ENCODE measurements at places on chromosomes 5 and 9. TPM values are rescaled to one million over a fixed set of nuclear protein-coding genes. Genes with fewer than 3 reads are reported as not detected.

DNA sequence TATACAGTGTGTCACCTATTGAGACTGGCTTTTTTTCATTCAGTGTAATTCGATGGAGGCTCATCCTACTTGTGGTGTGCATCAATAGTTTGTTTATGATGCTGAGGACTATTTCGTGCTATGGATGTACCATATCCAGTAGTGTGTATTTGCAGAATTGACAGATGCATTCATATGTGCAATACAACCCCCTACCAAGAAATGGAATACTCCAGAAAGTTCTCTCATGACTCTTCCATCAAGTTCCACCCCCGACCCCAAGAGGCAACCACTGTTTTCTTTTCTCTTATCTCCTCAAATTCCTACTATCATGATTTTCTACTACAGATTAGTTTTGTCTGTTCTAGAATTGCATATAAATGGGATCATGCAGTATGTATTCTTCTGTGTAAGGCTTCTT is 21.9 kb downstream of the FBXO10 start:
- H3K4me1 ChIP-seq = peaks cover 28% of the 10 kb centered on the region
- H3K27me3 ChIP-seq = no peaks in the 10 kb centered on the region
- DNase-seq = no peak
- H3K27ac ChIP-seq = no peak overlapping the region

DNA sequence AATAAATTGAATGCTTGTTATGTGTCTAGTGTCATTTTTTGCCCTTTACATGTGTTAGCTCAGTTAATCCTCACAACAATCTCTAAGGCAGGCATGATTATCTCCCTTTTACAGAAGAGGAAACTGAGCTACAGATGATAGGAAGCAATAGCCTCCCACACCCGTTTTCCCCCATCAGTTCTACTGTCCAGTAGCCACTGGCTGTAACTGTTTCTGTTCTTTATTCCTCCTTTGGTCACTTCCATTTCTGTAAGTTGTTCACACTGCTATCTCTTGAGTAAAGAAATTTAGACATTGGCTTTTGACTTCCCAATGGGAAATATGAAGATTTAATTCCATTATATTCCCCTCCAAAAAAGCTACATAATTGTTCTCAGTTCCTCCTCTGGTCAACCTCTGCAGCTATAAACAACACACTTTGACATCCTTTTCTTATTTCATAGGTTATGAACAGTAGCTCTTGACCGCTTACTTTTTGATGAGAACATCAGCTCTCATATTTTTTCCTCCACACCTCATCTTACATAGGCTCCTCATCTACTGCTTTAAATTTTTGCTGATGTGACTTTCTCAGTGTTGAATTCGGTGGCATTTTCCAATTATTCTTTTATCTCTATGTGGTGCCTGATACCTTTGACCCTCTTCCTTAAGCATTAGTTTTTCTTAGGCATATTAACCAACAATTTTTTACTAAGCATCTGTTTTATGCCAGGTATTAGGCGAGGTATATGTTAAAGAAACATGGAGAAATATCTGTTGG is 21.4 kb downstream of the SPZ1 start:
- H3K27ac ChIP-seq = no peak overlapping the region
- H3K27me3 ChIP-seq = peaks cover 5% of the 10 kb centered on the region
- H3K4me1 ChIP-seq = no peaks in the 10 kb centered on the region
- no peak for DNase-seq
- no peaks in the 10 kb centered on the region for H3K36me3 ChIP-seq

Gene ANKRD20A1
- not detected for total RNA-seq

- peak; percentile 35 for DNase-seq
- peaks cover 8% of the 10 kb centered on the region for H3K27me3 ChIP-seq
- H3K27ac ChIP-seq = peak overlapping the region; percentile 89
- peaks cover 30% of the 10 kb centered on the region for H3K36me3 ChIP-seq
- peak overlapping the region; percentile 93 for H3K4me3 ChIP-seq
Measured at GRCh38 chr5:34657274-34657921, 1.3 kb downstream of the RAI14 start.

GRCh38 chr5:106894964-106895363 is 775.8 kb downstream of the EFNA5 start:
- H3K4me3 ChIP-seq = no peak overlapping the region
- no peaks in the 10 kb centered on the region for H3K4me1 ChIP-seq
- no peaks in the 10 kb centered on the region for H3K36me3 ChIP-seq
- DNase-seq = no peak
- H3K27me3 ChIP-seq = no peaks in the 10 kb centered on the region

DNA sequence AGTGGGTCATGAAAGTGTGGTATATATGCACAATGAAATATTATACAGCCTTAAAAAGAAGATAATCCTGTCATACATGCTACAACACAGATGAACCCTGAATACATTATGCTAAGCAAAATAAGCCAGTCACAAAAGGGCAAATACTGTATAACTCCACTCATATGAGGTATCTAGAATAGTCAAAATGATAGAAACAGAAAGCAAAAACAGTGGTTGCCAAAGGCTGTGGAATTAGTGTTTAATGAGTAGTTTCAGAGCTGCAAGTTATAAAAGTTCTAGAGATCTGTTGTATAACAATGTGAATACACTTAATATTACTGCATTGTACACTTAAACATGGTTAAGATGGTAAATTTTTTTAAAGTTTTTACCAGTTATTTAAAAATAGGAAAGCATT is 135.0 kb downstream of the OXCT1 start:
- no peak for DNase-seq
- H3K4me1 ChIP-seq = peaks cover 4% of the 10 kb centered on the region
- H3K27ac ChIP-seq = no peak overlapping the region
- H3K27me3 ChIP-seq = no peaks in the 10 kb centered on the region
- H3K4me3 ChIP-seq = no peak overlapping the region

Gene PDCD1LG2
- 32.0 TPM for total RNA-seq

DNA sequence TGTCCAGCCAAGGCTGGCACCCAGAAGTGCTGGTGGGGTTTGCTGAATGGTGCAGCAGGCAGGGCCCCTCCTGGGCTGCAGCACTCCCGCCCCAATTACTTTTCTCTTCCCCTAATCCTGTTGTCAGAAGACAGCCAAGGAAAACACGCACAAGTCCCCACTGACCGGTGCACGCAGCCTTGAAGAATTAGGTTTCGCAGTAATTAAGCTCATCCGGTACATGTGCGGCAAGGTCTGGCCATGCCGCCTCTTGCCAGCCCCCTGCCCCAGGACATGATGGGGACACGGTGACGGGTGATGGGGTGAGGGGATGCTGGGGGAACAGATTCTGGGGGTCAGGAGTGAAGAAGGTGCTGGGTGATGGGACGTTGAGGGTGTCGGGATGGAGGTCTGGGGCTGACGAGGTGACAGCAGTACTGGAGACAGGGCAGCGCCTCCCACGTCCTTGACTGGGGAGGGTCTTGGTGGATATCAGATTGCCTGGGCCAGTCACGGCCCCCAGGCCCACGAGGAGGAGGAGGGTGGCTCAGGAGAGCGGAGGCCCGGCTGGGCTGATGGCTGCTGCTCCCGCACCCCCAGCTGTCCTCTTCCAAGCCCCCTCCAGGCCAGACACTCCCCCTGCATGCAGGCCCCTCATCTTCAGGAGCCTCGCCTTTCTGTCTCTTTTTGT is 34.9 kb downstream of the BARX1 start:
- no peak overlapping the region for H3K27ac ChIP-seq
- no peak overlapping the region for H3K4me3 ChIP-seq
- peaks cover 10% of the 10 kb centered on the region for H3K27me3 ChIP-seq

DNA sequence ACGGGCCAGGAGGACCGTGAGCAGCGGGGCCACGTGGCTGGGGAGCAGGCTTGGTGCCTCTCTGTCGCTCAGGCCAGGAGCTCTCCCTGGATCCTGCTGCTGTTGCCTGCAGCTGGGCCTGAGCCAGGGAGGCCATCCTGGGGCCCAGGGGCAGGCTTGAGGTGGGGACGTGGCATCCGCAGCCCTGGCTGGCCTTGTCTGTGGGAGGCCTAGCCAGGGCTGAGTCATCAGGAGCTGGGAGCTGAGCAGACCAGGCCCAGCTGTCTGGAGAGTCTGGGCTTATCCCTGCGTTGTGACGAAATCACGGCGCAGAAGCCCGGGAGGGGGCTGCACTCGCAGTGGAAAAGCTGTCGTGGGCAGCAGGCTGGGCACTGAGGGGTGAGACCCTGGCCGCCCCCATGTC is 138.8 kb upstream of the COL5A1 start:
- peaks cover 23% of the 10 kb centered on the region for H3K4me1 ChIP-seq
- DNase-seq = peak; percentile 97

Gene NPR3
- total RNA-seq = 56.0 TPM

GRCh38 chr9:77834898-77835488 is 186.9 kb upstream of the GNA14 start:
- no peak overlapping the region for H3K27ac ChIP-seq
- no peaks in the 10 kb centered on the region for H3K27me3 ChIP-seq
- H3K4me1 ChIP-seq = peaks cover 14% of the 10 kb centered on the region
- H3K36me3 ChIP-seq = no peaks in the 10 kb centered on the region

GRCh38 chr5:2009986-2010914 is 127.5 kb upstream of the IRX4 start:
- no peak overlapping the region for H3K4me3 ChIP-seq
- DNase-seq = no peak
- H3K4me1 ChIP-seq = no peaks in the 10 kb centered on the region
- peaks cover 21% of the 10 kb centered on the region for H3K27me3 ChIP-seq

GRCh38 chr5:167155387-167156005 is 1135.9 kb upstream of the WWC1 start:
- no peaks in the 10 kb centered on the region for H3K36me3 ChIP-seq
- H3K4me1 ChIP-seq = no peaks in the 10 kb centered on the region
- no peak for DNase-seq
- H3K27ac ChIP-seq = no peak overlapping the region
- no peak overlapping the region for H3K4me3 ChIP-seq

Gene GPR21
- not detected for total RNA-seq

DNA sequence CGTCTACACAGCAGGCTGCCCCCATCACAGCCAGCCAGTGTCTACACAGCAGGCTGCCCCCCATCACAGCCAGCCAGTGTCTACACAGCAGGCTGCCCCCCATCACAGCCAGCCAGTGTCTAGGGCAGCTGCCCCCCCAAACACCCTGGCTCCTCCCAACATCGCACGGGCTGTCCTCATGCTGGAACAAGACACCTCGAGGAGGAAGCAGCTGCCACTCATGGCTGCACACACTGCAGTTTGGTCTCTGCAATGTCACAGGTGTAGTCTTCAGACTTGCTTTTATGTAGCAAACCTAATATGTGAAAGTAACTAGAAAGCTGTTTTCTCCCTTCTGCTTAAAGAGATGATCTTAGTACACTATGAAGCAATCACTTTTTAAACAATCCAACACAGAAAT is 9.7 kb downstream of the LRRC14B start:
- no peak overlapping the region for H3K27ac ChIP-seq
- H3K4me1 ChIP-seq = peaks cover 2% of the 10 kb centered on the region
- H3K27me3 ChIP-seq = peaks cover 2% of the 10 kb centered on the region
- DNase-seq = no peak
- H3K4me3 ChIP-seq = no peak overlapping the region

DNA sequence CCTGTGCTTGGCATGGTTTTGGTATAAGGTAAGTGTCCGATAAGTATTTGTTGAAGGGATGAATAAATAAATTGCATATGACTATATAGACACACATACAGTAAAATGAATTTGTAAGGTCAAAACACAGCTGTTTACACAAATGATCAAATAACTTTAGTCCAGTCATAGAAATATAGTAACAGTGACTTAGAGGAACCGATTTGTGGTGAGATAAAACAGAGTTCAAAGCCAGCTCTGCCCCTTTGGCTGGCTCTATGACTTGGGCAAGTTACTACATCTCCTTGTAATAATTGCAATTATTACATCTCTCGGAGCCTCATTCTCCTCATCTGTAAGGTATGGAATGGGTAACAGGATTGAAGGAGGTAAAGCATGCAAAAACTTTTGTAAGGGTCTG is 384.0 kb downstream of the PLK2 start:
- no peak for DNase-seq
- no peak overlapping the region for H3K27ac ChIP-seq
- H3K36me3 ChIP-seq = no peaks in the 10 kb centered on the region
- peaks cover 14% of the 10 kb centered on the region for H3K4me1 ChIP-seq
- no peaks in the 10 kb centered on the region for H3K27me3 ChIP-seq

Data from HFFc6 (cell line).